ENCODE measurements at places on chromosomes 6 and 20. TPM values are rescaled to one million over a fixed set of nuclear protein-coding genes. Genes with fewer than 3 reads are reported as not detected.

COL21A1 gene
- 5.4 TPM for total RNA-seq

TBXT gene
- not detected for total RNA-seq

STMND1 gene
- not detected for total RNA-seq

DOK5 gene
- not detected for total RNA-seq

CST2 gene
- total RNA-seq = not detected

DNA sequence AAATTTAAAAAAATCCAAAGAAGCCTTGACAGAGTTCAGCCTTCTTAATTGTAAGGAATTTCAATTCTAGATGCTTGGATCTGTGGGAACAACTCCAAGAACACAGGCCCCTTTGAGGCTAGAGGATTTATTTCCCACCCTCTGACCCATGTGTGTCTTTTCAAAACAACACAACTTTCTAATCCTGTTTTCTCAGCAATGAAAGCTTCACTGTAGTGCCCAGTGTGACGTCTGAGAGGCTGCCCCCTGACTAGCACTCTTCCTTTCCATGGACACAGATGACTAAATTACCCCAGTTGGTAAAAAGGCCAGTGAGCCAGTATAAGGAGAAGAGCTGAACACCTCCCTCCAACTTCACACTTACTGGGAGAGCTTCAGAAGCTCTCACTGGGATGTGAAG lies 16.5 kb upstream of the CCR6 start:
- no peaks in the 10 kb centered on the region for H3K36me3 ChIP-seq
- peaks cover 32% of the 10 kb centered on the region for H3K27me3 ChIP-seq
- no peak overlapping the region for H3K27ac ChIP-seq
- no peaks in the 10 kb centered on the region for H3K4me1 ChIP-seq
- no peak overlapping the region for H3K4me3 ChIP-seq

- no peaks in the 10 kb centered on the region for H3K27me3 ChIP-seq
- H3K4me3 ChIP-seq = no peak overlapping the region
These were observed 269.1 kb downstream of the PHF3 start for GRCh38 chr6:63904650-63905248.

GRCh38 chr6:149231778-149232177 lies 85.7 kb upstream of the TAB2 start:
- H3K36me3 ChIP-seq = peaks cover 5% of the 10 kb centered on the region
- H3K27me3 ChIP-seq = no peaks in the 10 kb centered on the region
- DNase-seq = no peak
- peak overlapping the region; percentile 44 for H3K27ac ChIP-seq
- H3K4me1 ChIP-seq = peaks cover 38% of the 10 kb centered on the region

- H3K4me1 ChIP-seq = peaks cover 5% of the 10 kb centered on the region
- H3K36me3 ChIP-seq = no peaks in the 10 kb centered on the region
- no peak overlapping the region for H3K4me3 ChIP-seq
- no peak overlapping the region for H3K27ac ChIP-seq
- H3K27me3 ChIP-seq = no peaks in the 10 kb centered on the region
These were observed 39.8 kb upstream of the EDN1 start for GRCh38 chr6:12250383-12250770.

- peaks cover 82% of the 10 kb centered on the region for H3K4me1 ChIP-seq
- no peaks in the 10 kb centered on the region for H3K27me3 ChIP-seq
- H3K36me3 ChIP-seq = no peaks in the 10 kb centered on the region
These were observed 13.7 kb upstream of the TRIB3 start for GRCh38 chr20:366719-367485.

GRCh38 chr6:115796061-115796460 lies 264.6 kb downstream of the FRK start:
- peaks cover 62% of the 10 kb centered on the region for H3K27me3 ChIP-seq
- H3K36me3 ChIP-seq = no peaks in the 10 kb centered on the region
- H3K4me3 ChIP-seq = no peak overlapping the region
- H3K27ac ChIP-seq = no peak overlapping the region
- DNase-seq = no peak

DNA sequence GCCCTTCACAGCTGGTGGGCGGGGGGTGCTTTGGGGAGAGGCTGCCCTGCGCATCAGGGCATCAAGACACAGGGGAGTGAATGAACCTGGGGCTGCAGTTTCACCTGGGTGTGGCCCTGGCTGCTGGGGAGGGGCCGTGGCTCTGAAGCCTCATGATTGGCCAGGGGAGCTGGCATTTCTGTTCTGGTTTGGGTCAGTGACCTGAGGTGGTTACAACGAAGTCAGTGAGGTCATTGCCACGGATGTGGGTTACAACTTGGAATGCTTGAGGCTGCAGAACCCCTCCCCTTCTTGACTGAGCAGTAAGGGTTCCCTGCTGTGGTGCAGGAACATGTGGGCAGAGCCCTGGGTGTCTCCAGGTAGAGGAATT lies 3.0 kb downstream of the TCEA2 start:
- H3K36me3 ChIP-seq = no peaks in the 10 kb centered on the region
- no peaks in the 10 kb centered on the region for H3K27me3 ChIP-seq
- peaks cover 36% of the 10 kb centered on the region for H3K4me1 ChIP-seq
- DNase-seq = peak; percentile 89
- H3K27ac ChIP-seq = peak overlapping the region; percentile 40
- peak overlapping the region; percentile 38 for H3K4me3 ChIP-seq

GRCh38 chr6:53984581-53984980 lies 126.7 kb upstream of the MLIP start:
- H3K27ac ChIP-seq = no peak overlapping the region
- DNase-seq = no peak
- no peaks in the 10 kb centered on the region for H3K27me3 ChIP-seq
- H3K4me3 ChIP-seq = no peak overlapping the region

- no peaks in the 10 kb centered on the region for H3K36me3 ChIP-seq
- peak; percentile 95 for DNase-seq
- no peaks in the 10 kb centered on the region for H3K27me3 ChIP-seq
- no peak overlapping the region for H3K4me3 ChIP-seq
- H3K4me1 ChIP-seq = peaks cover 20% of the 10 kb centered on the region
- peak overlapping the region; percentile 56 for H3K27ac ChIP-seq
These were observed 22.2 kb upstream of the CCN5 start for GRCh38 chr20:44692932-44693480.

- no peaks in the 10 kb centered on the region for H3K27me3 ChIP-seq
- DNase-seq = no peak
- no peaks in the 10 kb centered on the region for H3K4me1 ChIP-seq
- H3K27ac ChIP-seq = no peak overlapping the region
These were observed 18.3 kb downstream of the ENTPD6 start for GRCh38 chr20:25213566-25214425.

GRCh38 chr20:35807877-35808276 lies 36.1 kb downstream of the PHF20 start:
- no peaks in the 10 kb centered on the region for H3K4me1 ChIP-seq
- H3K27me3 ChIP-seq = no peaks in the 10 kb centered on the region
- H3K4me3 ChIP-seq = no peak overlapping the region

DNA sequence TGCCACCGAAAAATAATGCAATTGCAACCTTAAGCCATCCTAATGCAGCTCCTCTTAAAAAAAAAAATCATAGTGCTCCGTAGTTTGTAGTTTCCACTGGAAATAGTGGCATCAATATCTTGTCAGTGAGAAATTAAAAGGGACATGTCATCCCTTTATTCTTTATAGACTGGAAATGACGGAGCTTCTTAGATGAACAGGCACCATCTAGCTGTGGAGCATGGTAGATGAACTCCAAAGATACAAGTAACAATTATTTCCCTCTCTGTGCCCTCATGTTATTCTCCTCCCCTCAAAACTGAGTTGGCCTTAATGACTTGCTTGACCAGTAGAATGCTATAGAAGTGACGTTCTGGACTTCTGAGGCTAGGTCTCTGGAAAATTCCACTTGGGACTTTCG lies 268.1 kb upstream of the SPTLC3 start:
- H3K27ac ChIP-seq = no peak overlapping the region
- DNase-seq = no peak
- no peaks in the 10 kb centered on the region for H3K4me1 ChIP-seq
- H3K27me3 ChIP-seq = no peaks in the 10 kb centered on the region
- no peaks in the 10 kb centered on the region for H3K36me3 ChIP-seq
